ENCODE measurements at places on chromosomes 3 and 15.

- no peak for DNase-seq
Observed at GRCh38 chr15:29880341-29880740, 58.1 kb upstream of the TJP1 start.

- DNase-seq: no peak
Observed at GRCh38 chr3:54573858-54574257, 354.0 kb downstream of the LRTM1 start.

GRCh38 chr3:52530918-52531826 is 2.5 kb downstream of the NT5DC2 start:
- DNase-seq: no peak

- no peak for DNase-seq
Observed at GRCh38 chr3:33099701-33100100, 2.8 kb upstream of the GLB1 start.

DNA sequence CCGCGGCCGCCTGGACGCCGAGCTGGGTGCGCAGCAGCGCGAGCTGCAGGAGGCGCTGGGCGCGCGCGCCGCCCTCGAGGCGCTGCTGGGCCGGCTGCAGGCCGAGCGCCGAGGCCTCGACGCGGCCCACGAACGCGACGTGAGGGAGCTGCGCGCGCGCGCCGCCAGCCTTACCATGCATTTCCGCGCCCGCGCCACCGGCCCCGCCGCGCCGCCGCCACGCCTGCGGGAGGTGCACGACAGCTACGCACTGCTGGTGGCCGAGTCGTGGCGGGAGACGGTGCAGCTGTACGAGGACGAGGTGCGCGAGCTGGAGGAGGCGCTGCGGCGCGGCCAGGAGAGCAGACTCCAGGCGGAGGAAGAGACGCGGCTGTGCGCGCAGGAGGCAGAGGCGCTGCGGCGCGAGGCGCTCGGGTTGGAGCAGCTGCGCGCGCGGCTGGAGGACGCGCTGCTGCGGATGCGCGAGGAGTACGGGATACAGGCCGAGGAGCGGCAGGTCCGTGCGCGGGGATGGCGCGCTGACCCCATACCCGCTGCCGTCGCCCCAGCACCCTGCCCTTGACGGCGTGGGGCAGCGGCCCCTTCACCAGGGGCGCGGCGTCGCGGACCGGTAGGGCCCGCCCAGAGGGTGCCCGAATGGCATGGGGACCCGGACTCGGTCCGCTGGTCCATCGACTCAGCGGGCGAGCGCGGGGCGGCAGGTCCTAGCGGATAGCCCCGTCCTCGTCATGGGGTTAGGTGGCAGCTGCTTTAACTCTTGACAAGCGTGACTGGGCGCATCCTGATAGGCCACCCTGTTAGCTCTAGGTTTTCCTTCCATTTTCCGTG is 848 bp downstream of the SYNM start:
- peak; percentile 86 for DNase-seq

DNA sequence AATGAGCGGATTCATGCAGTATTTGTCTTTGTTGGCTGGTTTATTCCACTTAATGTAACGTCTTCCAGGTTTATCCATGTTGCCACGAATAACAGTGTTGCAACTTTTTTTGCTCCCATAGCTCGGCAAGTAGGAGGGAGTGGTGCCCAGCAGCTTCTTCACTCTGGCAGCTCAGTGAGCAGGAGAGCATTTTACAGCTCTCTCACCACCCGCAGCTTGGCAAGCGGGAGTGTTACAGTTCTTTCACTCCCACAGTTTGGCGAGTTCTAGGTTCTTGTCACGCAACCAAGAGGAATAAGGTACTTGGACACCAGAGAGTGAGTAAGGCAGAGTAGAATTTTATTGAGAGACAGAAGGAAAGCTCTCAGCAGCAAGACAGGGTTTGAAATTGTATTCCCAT is 935.2 kb downstream of the TBL1XR1 start:
- no peak for DNase-seq

DNA sequence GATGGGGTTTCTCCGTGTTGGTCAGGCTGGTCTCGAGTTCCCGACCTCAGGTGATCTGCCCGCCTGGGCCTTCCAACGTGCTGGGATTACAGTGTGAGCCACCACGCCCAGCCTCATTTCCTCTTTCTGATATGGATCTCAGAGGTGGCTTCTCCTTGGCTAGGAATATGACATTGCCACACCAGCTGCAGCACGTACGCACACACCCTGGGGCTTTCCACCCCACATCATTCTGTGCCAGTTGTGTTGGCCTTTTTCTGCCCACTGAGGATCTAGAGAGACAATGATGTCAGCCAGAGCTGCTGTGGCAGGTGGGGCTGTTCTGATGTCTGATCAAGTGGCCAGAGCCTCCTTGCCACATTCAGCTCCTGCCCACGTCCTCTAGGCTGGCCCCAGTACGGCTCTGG is 29.0 kb downstream of the TMEM45A start:
- no peak for DNase-seq

DNA sequence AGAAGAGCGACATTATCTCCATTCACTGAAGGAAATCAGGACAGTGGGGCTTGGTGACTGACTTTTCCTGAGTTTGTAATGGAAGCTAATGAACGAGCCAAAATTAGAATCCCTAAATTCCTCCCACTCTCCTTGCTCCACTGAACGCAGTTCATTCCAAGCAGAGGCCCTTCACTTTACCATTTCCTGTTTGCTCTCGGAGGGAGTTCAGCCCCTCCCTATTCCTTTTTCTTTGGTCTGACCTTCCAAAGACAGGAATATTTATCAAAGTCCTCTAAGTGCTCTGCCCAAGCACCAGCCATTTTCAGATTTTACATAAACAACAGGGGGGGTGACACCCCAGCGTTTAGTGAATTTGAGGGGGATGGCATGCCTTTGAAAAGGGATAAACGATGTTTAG is 24.0 kb upstream of the PTPRG start:
- DNase-seq: no peak

DNA sequence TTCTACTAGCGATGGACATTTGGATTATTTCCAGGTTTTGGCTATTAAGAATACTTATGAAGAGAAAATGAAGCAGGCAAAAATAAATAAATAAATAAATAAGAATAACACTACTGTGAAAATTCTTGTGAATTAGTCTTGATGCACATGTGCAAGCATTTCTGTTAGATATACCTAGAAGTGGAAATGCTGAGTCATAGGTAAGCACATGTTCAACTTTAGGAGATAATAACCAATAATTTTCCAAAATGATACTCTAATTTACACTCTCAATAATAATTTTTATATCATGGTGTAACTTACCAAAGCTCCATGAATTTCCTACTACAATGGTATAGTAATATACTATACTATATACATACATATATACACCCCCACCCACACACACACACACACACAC is 23.4 kb downstream of the EMC4 start:
- no peak for DNase-seq

- no peak for DNase-seq
Observed at GRCh38 chr3:122892118-122892960, 97.5 kb downstream of the SLC49A4 start.

GRCh38 chr15:51094606-51095569 is at the start of gene TNFAIP8L3:
Gene TNFAIP8L3 (minus strand): TSS chr15:51094906. CDS start chr15:51094595, 311 bp downstream.
- DNase-seq: peak; percentile 61
